Activated CD8-positive, alpha-beta memory T cell treated with anti-CD3 and anti-CD28 coated beads for 1 hour (primary cell): ENCODE measurements at places on chromosomes 5 and 9.

GRCh38 chr9:72362118-72362531, 2.9 kb downstream of the ZFAND5 start:
- no peak for DNase-seq

GRCh38 chr9:35385042-35385441, 104.9 kb upstream of the RUSC2 start:
- no peak for DNase-seq

- DNase-seq, result no peak
Observed at GRCh38 chr9:12696931-12697622, 3.9 kb downstream of the TYRP1 start.

DNA sequence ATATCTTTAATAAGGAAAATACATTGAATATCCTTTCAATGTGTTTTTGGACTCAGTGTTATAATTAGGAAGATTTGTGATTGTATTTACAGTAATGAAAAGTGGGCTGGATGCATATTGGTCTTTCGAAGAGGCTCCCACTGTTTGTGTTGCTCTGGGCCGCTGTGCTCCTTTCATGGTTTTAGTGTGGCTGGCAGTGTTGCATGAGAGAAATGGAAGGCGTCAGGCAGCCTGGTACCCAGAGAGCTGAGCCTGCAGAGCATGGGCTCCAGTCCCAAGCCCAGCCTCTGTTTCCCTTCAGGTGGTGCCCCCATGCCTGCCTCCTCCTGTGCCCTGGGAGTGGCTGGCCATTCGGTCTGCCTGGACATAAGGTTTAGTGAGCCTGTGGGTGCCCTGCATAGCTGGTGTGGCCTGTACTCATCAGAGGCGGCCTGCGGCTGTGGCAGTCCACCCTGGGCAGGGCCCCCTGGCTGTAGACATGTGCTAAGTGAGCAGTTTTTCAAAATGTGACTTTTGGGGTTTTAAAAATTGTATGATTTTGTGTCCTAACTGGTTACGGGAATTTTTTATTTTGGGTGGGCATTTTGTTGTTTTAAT, 27.4 kb upstream of the FAM120AOS start:
- no peak for DNase-seq

DNA sequence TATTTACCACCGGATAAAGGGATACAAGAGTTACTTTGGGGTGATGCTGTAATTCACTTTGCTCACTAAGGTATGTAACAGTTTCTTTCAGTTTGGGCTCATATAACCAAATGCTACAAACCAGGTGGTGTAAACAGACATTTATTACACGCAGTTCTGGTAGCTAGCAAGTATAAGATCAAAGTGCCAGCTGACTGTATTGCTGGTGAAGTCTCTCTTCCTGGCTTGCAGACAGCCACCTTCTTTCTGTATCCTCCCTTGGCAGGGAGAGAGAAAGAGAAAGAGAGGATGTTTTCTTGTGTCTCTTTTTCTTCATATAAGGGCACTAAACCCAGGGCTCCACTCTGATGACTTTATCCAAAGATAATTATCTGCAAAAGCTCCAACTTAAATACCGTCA, 552.5 kb upstream of the FTMT start:
- DNase-seq, result no peak

- DNase-seq, result no peak
Observed at GRCh38 chr9:83362341-83362995, 175.7 kb downstream of the FRMD3 start.

DNA sequence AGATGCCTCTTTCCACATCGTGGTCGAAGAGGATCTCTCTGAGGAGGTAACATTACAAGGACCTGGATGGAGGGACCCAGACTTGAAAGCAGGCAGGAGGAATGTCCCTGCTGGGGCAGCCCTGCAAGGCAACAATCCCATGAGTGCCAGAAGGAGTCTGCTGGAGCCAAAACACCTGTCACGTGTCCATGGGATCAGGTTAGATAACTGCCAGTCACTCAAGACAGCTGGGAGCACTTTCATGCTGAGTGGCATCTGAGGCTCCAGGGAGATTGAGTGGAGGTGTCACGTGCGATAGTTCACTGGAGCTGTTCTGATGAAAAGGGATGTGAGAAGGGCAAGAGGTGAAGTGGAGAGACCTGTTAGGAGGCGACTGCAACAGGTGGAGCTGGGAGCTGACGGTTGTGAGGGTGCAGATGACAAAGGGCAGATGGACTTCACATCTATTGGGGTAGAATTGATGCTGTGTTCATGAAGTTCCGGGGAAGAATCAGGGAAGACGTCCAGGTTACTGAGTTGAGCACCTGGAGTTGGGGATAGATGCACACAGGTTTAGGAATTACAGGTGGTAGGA, 68.4 kb downstream of the ICE1 start:
- DNase-seq, result no peak

GRCh38 chr9:130498298-130498917, 53.6 kb downstream of the ASS1 start:
- DNase-seq, result no peak

DNA sequence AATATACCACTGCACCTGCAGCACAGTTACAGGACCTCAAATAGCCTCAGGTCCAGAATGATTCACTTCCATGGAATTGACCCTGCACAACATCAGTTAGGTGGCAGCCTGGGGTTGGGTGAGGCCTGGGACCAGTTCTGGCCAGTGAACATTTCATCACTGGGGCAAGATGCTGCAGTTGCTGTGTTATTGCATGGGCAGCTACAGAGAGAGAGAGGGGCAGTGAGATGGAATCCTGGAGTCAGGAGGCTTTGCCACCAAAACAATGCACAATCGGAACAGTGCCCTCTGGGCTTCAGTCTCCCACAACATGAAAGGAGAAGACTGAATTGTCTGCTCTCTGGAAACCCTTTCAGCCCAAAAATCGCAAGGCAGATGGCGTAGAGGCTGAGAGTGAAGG, 51.8 kb downstream of the SH3TC2 start:
- DNase-seq, result no peak

DNA sequence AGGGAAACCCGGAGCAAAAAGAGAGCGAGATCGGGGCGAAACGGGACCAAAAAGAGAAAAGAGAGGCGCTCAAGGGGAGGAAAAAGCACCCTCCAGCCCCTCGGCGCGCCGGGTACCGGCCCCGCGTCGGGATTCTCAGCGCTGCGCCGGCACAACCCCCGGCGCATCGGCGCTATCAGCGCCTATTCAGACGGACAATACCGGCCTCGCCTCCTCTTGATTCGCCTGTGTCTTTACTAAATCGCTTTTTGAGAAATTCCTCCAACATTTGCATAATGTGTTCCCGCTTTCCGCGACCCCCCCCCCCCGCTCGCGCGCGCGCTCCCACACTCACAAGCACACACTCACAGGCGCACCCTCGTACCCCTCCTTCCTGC, 578 bp downstream of the LHX6 start:
- no peak for DNase-seq

DNA sequence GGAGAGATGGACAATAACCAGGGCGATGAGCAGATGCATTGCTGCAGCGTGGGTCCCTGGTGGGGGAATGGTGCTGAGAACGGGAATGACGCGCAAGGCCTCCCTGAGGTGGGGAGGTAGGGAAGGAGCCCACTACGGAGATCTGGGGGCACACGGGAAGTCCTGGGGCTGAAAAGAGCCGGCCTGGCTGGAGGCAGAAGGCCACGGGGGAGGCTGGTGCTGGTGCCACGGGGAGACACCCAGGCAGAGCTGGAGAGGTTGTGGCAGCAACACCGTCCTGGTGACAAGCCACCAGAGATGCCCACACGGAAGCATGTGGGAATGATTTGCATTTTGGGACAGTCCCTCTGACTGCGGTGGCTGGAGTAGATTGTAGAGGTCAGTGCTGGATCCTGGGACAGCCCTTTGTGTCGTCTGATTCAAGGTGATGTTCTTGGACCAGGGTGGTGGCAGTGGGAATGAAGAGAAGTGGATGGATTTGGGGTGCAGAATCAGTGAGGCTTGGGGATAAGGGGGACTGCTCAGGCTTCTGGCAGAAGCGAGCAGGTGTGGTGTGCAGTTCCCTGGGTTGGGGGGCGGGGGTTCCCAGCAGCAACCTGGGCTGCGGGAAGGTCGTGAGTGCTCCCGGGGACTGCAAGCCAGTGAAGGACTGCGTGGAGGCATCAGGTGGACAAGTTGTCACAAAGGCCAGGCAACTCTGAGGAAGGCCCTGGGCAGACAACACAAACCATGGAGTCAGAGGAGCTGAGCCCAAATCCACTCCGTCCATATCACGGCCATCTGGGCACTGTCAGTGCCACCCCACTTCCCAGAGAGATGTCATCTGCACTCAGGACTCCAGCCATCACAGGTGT, 25.2 kb upstream of the CNOT6 start:
- no peak for DNase-seq

GRCh38 chr9:116978155-116978554, 291.1 kb downstream of the TRIM32 start:
- DNase-seq, result no peak

DNA sequence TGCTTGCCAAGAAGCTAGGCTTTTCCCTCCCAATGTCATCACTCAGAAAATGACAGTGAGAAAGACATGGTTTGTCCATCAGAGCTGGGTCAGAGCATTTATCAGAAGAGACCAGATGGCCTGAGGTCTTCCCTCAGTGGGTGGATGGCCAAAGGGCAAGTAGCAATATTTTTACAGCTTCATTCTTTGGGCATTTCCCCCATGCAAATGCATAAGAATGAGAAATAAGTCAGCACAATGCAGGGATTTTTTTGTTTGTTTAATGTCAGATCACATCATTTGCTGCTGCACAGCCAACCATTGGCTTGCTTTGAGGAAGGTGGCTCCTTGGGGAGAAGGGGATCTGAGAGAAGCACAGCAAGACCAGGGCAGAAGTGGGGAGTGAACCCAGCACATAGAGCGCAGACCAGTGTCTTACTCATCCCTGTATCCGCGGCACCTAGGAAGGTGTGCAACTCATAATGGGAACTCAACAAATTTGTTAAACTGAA, 209.6 kb downstream of the SEMA6A start:
- DNase-seq, result no peak

GRCh38 chr5:136202469-136203205, 9.7 kb upstream of the SMIM32 start:
- no peak for DNase-seq

DNA sequence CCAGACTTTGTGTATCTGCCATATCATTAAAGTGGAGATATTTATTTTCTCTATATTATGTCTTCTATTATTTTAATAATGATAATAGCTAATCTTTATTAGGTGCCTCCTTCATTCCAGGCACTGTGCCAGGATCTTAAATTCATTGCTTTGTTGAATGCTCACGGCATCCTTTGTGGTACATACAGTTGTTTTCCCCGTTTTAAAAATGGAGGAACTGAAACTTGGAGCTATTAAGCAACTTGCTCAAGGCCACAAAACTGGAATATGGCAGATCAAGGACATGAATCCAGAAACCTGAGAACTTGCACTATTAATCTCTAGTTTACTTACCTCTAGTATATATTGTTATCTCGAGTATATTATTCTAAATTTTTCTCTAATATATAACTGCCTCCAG, 41.5 kb upstream of the PPP3R2 start:
- no peak for DNase-seq

GRCh38 chr9:129280623-129281271, 102.7 kb upstream of the IER5L start:
- no peak for DNase-seq

DNA sequence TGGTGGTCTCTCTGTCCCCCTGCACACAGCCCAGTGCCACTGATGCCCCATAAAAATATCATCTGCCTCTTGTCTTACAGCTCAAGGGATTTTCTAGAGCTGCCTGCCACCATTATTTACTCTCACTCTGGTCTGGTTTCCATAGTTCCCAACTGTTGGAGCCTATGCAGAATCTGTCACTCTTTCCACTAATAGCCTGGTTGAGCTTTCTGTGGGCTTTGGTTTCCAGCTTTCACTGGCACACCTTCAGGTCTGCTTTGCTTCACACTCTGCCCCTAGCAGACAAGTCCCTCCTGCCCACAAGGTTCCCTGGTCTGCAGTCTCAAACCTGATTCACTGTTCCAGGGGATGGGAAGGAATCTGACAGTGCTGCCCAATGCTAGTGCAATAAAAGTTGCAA, 103.0 kb upstream of the FTMT start:
- no peak for DNase-seq

- no peak for DNase-seq
Observed at GRCh38 chr5:132439521-132440089, 51.0 kb downstream of the IRF1 start.

DNA sequence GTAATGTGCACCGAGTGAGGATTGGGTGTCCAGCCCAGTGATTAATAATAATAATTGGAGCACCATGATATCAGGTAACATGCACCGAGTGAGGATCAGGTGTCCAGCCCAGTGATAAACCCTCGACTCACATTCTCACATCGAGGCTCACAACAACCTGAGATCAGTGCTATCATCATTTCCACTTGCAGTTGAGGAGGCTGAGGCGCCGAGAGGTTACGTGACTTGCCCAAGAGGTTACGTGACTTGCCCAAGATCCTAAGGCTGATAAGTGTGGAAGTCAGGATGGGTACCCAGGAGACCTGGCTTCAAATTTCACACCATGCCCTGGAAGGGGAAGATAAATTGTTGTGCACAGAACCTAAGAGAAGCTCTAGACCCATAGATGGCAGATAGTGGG, 189.4 kb downstream of the MED10 start:
- no peak for DNase-seq

- DNase-seq, result no peak
Observed at GRCh38 chr9:22457448-22457847, 10.8 kb downstream of the DMRTA1 start.

- no peak for DNase-seq
Observed at GRCh38 chr5:37121465-37121864, 127.7 kb downstream of the CPLANE1 start.
